ENCODE measurements at places on chromosomes 6 and 20.

- no peak for DNase-seq
Measured at GRCh38 chr6:20837189-20837588, 302.9 kb downstream of the CDKAL1 start.

- no peak for DNase-seq
Measured at GRCh38 chr6:161101517-161101916, 109.9 kb downstream of the MAP3K4 start.

DNA sequence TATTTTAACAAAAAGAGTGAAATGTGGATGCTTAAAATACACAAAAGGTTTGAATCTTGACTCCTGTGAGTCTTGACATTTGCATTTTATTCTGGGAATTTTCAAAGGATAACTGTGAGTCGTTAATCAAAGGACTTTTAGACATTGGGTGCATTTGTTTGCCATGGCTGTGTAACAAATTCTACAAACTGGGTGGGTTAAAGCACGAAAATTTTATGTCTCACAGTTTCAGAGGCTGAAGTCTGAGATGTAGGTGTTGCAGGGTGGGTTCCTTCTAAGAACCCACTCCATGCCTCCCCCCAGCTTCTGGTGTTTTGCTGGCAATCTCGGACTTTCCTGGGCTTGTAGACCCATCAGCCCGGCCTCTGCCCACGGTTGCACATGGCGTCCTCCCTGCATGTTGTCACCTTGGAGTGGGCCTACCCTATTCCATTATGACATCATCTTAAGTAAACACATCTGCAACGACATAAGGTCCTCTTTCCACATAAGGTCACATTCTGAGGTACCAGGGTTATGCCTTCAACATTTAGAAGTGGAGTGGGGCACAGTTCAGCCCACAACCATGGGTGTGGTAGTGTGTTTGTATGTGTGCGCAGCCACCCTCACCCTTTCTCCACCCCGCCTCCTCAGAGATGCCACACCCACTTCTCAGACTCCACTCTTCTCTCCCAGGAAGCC, 113.1 kb downstream of the FOXA2 start:
- DNase-seq, result no peak

DNA sequence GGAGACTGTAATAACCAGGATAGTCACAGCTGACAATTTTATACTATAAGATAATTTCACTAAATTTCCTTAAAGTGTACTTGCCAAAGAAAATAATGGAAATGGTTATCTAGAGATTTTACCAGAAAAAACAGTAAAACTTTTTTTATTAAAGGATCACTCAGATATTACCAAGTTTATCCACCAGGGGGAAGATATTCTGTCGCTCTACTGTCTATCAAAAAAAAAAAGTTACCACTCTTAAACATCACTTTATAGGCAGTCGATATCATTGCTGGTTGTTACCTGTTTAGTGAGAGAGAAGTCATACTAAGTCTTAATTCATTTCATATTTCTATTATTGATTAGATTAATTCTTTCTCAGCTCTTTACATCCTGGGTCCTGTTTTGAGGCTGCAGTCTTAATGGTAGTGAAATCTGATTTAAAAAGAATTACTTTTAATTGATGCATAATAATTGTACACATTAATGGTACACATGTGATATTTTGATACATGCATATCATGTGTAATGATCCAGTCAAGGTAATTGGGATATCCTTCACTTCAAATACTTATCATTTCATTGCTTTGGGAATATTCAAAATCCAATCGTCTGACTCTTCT, 18.9 kb downstream of the L3MBTL3 start:
- DNase-seq, result no peak

DNA sequence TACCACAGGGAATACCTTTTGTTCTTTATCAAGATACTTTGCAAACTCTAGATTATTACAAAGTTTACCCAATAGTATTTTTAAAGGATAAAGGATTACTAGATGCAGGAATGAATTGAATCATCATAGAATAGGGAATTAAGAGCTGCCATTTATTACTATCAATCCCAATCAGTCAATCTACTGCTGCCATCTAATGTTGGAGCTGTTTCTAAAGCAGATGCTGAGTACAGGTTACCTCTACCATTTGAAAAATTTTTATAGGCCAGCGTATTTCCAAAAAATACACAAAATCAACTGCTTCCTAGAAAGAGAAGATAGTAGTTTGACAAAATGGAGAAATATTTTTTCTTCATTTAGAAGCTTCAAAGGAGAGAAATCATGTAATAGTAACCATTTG, 520.4 kb downstream of the ADGRB3 start:
- DNase-seq, result no peak

DNA sequence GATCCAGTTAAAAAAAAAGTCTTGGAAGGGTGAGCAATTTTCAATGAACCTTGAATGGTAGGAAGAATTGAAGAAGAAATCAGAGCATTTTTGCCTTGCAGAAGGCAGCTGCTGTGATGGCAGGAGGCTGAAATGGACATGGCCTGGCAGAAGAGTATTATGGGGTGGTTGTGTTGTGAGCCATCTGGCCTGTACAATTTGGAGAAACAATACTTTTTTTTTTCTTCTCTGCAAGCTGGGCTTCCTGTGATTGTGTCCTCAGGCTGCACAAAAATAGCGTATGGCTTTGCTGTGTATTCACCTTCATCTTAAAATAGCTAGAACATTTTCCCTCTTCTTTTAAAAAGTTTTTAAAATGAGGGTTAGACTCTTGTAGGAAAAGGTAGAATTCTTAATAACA, 21.4 kb downstream of the SYCP2L start:
- no peak for DNase-seq

DNA sequence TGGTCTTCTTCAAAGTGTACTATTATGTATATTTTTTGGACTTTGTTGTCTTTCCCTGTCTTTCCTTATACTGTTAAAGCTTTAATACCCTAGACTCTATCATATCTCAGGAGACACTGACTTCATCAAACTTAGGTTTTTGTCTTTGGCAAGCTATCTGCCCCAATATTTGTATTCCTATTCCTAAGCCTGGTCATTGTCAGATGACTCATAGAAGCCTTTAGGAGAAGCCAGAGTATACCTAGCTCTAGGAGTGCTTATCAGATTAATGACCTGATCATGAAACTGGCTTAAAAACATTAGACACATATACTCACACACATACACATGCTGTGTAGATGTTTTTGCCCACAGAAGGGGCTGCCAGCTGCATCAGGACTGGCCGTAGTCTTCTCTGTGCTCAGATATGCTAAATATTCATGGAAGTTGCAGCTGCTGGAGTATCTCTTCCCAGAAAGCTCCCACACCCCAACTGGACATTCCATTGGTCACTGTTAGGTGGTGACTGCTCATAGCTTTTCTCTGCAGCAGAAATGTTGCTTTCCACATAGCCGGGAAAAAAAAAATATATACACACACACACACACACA, 102.0 kb downstream of the ANKS1A start:
- no peak for DNase-seq

Data from activated CD4-positive, alpha-beta T cell treated with anti-CD3 and anti-CD28 coated beads, Interleukin-2, amount 50 U/mL, for 24 hours (primary cell).